ENCODE measurements at places on chromosomes 5 and 9.

GRCh38 chr5:14011089-14012020, 66.9 kb upstream of the DNAH5 start:
- DNase-seq, result peak; percentile 84

DNA sequence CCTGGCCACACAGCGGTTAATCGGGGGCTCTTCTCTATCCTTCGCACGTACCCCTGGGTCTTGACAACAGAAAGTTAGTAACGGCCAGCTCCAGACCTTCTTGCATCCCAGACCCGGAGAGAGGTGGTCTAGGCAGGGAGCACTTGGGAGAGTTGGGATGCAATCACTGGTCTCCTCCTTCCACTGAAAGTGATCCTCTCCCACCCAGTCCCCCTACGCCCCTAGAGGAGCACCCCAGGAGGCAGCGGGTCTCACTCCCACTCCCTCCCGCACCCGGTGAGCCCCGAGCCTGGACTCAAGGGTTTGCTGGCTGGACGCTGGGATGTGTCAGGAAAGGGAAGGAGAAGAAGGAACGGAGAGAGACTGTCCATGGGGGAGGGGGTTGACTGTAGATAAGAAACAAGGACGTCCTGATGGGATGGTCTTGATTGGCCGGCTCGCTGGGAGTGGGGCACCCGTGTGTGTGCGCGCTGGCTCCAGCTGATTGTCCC, 2.0 kb downstream of the RORB start:
- peak; percentile 40 for DNase-seq

- no peak for DNase-seq
Measured at GRCh38 chr5:134411228-134411545, 494 bp downstream of the CDKN2AIPNL start.

DNA sequence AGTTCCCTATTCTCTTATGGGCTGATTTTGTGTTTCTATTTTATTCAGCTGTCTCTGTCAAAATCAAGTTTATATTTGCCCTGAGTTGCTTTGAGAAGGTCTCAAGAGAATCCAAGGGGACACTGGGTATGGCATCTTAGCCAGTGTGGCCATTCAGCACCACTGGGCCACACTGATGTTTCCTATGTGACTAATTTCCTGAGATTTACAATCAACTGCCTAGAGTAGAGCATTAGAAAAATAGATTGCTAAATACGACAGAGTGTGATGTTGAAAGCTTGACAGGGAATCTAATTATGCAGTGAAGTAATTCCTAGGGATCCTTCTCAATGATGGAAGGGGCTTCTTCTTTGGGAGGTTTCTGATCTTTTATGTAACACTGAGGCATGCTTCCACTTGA, 141.7 kb downstream of the SV2C start:
- DNase-seq, result no peak

GRCh38 chr5:16617274-16617968, 624 bp upstream of the RETREG1 start:
- DNase-seq, result no peak

DNA sequence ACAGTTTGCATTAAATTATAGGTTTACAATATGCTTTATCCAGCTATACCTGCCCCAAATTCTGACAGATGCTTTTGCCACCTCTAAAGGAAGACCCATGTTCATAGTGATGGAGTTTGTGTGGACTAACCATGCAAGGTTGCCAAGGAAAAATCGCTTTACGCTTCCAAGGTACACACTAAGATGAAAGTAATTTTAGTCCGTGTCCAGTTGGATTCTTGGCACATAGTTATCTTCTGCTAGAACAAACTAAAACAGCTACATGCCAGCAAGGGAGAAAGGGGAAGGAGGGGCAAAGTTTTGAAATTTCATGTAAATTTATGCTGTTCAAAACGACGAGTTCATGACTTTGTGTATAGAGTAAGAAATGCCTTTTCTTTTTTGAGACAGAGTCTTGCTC, 41.0 kb downstream of the FXN start:
- no peak for DNase-seq

DNA sequence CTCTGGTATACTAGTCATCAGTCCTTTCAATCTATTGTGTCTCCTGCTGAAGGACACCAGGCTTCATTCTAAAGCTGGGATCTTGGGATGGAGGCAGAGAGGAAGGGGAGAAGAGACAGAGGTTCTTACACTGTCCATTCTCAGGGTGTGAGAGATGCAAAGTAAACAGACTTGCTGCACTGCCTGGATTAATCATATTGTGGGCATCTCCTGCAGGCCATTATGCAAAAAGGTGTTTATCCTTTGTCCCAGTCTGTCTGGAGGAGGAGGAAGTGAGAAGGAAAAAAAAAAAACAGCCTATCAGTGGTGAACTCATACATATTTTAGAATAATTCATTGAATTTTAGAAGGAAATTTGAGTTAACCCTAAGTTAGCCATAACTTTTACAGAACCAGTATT, 92.9 kb upstream of the TNPO1 start:
- no peak for DNase-seq

GRCh38 chr9:71363286-71363961, 242.0 kb upstream of the TRPM3 start:
- DNase-seq, result no peak

DNA sequence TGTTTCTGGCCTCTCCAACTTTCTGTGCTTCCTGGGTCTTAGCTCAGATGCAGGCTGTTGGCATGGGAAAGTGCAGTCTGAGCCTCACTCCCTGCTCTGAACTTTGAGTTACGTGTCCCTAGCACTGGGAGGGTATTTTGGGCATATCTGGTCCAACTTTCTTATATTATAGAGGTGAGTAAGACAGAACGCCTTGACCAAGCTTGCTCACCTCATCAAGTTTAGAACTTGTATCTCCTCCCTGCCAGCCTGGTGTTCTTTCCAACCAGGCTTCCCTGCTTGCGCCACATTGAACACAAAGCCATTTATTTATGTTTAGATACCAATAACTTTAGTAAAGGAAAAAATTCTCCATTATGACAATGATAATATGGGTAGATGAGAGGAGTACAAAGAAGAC, 33.2 kb downstream of the TNC start:
- DNase-seq, result no peak

GRCh38 chr5:6134281-6134680, 244.1 kb downstream of the MED10 start:
- DNase-seq, result no peak

GRCh38 chr9:89523948-89524347, 26.0 kb upstream of the SEMA4D start:
- no peak for DNase-seq

Data from dorsolateral prefrontal cortex (tissue), 122 donors.